ENCODE measurements at places on chromosomes 3 and 15. TPM values are rescaled to one million over a fixed set of nuclear protein-coding genes. Genes with fewer than 3 reads are reported as not detected.

Gene TBC1D2B
- 16.8 TPM for total RNA-seq

Gene NR1I2
- total RNA-seq, result 2.8 TPM

Gene LZTFL1
- total RNA-seq, result 9.6 TPM

GRCh38 chr15:85756411-85757072, 38.2 kb downstream of the KLHL25 start:
- DNase-seq, result no peak

GRCh38 chr15:96411056-96412031, 80.8 kb downstream of the NR2F2 start:
- DNase-seq, result no peak

- DNase-seq, result no peak
Observed at GRCh38 chr3:65526656-65527055, 512.1 kb downstream of the MAGI1 start.

GRCh38 chr3:70000563-70001081, 1.1 kb downstream of the SAMMSON start:
- no peak for DNase-seq

DNA sequence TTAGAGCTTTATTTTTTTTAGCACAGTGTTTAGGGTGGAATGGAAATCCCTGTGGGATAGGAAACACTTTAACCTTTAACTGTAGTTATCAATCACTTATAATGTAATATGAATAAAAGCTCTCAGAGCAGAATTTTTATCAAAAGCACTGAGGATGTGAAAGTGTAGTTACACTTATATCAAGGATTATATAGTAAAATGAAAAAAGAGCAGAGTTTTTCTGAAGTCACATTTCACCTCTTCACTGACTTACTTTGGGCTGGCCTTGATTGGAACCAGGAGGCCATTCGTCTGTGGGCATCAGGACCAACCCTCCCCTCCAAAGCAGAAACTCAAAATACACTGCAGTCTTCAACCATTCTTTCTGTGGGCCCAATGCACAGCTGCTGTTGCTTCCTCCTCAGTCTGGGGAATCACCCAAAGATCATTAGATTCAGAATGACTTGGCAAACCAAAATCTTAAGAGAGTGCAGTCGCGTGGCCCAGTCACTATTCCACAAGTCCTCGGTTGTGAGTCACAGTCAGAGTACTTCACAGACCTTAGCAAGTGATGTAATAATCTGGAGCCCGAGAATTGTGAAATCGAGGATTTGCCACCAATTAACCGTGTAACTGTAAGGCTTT, 132.6 kb upstream of the COL8A1 start:
- DNase-seq, result no peak

- no peak for DNase-seq
Observed at GRCh38 chr3:48431224-48432029, 1.5 kb upstream of the PLXNB1 start.

- DNase-seq, result no peak
Observed at GRCh38 chr15:66779331-66780009, 77.4 kb downstream of the SMAD6 start.

- no peak for DNase-seq
Observed at GRCh38 chr3:149324332-149324731, 9.1 kb downstream of the TM4SF18 start.

All from WTC11 (cell line).